ENCODE measurements at places on chromosomes 12 and 14. TPM values are rescaled to one million over a fixed set of nuclear protein-coding genes. Genes with fewer than 3 reads are reported as not detected.
A peak's percentile ranks its signal among the peaks of the same experiment; 100 is the strongest.

- DNase-seq, result no peak
These were observed 100.1 kb downstream of the HEATR5A start for GRCh38 chr14:31320216-31320615.

DNA sequence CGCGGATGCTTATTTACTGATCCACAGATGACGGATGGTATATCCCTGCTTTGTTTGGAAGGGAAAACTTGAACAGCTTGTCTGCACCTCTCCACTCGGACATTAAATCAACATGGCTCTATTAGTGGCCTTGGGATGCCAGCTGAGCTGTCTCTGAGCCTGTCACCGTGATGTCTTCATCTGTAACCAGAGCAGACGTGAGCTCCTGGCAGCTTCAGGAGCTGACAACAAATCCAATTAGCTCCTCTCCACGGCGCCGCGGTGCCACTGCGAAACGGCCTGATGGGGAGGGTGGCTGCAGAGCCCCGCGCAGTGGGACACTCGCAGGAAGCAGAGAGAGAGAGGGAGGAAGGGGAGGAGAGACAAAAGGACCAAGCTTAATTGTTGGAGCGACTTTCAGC lies 112.3 kb downstream of the PAPOLA start:
- peak; percentile 76 for DNase-seq

DNA sequence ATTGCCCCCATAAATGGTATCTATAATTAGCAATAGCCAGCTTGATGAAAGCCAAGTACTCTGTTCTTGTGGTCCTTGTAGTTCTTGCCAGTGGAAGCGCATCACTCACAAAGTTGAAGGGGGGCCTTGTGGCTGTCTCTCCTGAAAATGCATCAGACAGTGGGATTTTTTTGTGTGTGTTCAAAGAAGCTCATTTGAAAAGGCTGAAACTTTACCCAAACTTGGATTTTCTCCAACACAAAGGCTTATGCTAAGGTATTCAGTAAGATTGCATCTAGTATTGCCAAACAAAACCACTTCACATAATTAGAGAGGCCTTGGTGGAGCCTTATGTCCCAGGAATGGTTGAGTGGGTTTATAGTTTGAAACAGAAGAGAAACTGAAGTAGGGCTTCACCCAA lies 216.7 kb upstream of the TMTC1 start:
- peak; percentile 19 for DNase-seq

GRCh38 chr14:56650979-56651378 lies 71.4 kb downstream of the TMEM260 start:
- DNase-seq, result no peak

DNA sequence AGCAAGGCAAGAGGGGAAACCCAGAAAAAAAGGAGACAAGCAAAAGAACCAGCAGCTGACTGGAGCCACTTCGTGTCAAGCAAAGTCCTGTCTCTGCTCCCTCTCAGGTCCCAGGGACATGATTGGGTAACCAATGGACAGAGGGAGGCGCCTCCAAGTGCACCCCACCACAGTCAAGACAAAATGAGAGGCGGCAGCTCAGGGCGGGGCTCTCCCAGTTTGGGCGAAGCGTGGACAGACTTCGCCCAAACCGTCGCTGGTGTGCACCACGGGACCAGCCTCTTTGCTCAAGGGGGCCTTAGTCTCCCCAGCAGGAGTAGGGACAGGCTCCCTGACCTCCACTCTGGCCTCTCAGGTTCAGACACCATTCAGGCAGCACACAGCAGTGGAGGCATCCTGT lies 1.5 kb upstream of the BEGAIN start:
- no peak for DNase-seq

- no peak for DNase-seq
These were observed 6.2 kb upstream of the VDR start for GRCh38 chr12:47910981-47911380.

DNA sequence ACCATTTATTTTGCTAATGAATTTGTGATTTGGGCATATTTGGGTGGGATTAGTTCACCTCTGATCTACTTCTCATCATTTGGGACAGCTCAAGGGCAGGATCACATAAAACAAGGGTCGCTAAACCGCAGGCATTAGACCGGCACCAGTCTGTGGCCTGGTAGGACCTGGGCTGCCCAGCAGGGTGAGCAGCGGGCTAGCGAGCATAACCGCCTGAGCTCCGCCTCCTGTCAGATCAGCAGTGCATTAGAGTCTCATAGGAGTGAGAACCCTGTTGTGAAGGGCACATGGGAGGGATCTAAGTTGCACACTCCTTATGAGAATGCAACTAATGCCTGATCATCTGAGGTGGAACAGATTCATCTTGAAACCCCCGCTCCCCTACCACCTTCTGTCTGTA lies 785.3 kb downstream of the TRHDE start:
- no peak for DNase-seq

- DNase-seq, result no peak
These were observed 106.2 kb downstream of the IGF1 start for GRCh38 chr12:102374190-102374589.

- DNase-seq, result no peak
These were observed 174.4 kb downstream of the MON2 start for GRCh38 chr12:62640910-62641448.

DNA sequence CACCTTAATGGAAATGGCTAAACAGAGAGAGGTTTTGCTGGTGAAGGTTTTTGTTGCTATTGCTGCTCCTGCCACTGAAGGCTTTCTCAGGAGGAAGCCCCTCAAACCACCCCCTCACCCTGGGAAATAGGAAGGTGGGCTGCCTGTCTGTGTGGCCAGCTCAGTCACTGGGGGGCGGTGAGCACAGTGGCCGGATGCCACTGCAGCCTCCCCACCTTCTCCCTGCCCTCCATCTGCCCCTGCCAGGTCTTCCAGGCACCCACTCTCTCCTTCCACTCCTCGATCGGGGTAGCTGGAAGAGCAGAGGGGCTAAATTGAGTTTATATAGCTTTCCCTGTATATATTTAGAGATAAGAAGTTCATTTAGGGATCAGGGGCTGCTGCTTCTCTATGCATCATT lies 80.8 kb downstream of the PAPOLA start:
- no peak for DNase-seq

DNA sequence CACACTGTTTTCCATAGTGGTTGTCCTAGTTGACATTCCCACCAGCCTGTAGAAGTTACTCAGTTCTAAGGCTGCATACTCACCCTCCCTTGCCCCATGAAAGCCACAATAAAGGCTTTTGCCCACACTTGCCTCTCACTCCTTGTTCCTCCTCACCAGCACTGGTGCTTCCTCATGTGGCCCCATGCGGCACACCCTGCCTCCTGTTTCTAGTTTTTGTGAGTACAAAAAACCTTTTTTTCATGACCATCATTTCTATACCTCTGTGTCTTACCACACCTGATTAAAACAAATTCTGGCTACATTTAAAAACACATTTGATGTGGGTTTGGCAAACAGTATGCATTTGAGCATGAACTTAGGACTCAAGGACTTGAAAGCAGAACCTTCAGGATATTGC lies 40.7 kb upstream of the RIN3 start:
- DNase-seq, result no peak

DNA sequence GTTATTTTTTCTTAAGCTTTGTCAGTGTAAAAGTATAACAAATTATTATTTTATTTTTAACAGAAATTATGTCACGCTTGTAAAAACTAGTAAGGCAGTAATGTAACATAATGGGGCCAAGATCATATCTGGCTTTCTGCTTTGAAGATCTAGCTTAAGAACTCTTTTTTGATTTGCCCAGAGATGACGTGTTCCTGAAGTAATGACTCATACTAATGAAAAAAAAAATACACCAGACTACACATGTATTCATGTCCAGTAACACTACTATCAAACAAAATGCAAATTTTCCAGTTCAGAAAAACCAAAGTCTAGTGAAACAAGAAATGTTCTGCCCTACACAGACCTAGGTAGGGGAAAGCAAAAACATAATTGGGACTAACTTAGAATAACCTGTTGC lies 432.2 kb upstream of the ATXN7L3B start:
- no peak for DNase-seq

GRCh38 chr12:3990501-3991280 lies 117.5 kb upstream of the PARP11 start:
- DNase-seq, result no peak

- DNase-seq, result peak; percentile 97
These were observed at the start of gene UBC for GRCh38 chr12:124914392-124915238. UBC (minus strand) TSS chr12:124914650; CDS start chr12:124913771, 879 bp downstream.

DNA sequence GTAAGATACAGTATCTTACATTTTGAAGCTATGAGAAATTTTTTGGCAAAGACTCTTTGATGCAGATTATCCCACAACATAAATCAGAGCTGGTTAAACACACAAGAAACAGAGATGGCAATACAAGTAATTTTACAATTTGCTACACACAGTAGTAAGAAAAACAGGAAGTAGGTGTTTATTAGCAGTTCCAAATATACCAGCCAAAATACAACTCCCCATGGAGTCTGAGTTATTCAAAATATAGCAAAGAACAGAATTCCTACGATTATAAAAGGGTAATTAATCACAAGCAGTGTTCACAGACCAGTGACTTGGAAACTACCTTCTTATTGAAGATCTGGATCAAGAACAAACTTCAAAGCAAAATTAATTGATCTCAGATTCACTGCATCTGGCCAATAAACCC lies 83.9 kb downstream of the BMP4 start:
- DNase-seq, result peak; percentile 43

DNA sequence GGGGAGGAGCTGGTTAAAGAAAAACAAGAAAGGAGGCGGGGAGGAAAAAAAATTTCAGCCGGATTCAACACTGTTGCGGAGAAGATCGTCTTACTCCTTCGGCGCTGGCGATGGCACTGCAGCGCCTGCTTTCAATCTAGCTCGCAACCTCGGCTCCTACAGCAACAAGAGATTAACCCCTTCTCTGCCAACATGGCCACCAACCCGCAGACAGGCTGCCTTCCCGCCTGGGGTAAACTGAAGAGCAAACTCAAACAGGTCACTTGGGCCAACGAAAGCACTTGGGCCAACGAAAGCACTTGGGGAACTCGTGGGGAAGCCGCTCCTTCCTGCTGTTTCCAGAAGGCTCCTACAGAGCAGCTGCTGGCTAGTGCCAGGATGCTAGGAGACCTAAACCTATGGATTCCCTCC lies 73.7 kb downstream of the CIT start:
- DNase-seq, result peak; percentile 80

DNA sequence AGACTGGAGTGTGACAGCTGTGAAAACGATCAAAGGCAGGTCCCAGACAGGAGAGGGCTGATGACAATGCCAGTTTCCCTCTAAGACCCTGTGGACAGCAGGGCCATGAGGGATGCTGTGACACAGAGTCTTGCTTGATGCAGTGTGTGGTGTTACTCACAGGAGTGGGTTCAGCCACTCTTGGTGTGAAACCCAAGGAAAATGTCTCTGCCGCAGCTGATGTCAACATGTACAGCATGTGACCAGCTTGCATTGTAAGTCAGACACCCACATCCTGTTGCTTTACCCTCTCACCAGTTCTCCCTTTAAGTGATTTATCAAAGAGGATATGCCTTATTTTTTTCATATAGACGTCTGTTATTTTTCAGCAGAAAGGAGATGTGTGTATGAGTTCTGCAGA lies 268.6 kb downstream of the BTG1 start:
- DNase-seq, result no peak

DNA sequence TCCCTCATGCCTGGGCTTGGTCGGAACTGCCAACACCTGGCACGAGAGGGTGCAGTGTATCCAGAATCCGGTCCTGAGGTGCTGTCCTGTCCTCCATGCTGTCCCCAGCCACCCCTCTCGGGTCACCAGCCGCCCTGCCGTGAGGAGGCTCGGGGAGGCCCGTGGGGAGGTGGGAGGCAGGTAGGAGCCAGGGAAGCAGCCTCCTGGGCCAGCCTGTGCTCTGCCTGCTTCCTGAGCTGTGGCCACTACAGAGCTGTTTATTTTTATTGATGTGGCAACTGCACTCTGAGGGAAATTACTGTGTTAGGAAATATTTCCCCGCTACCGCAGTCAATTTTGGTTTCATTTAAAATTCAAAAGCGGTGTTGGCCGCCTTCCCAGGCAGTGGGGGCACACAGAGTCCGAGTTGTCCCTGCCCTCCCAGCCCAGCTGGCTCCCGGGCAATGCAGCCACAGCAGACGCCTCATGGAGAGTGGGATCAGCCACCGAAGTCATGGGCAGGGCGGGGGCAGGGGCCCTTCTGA lies 18.3 kb downstream of the NOC4L start:
- peak; percentile 56 for DNase-seq

- DNase-seq, result peak; percentile 81
These were observed 23.3 kb downstream of the DMAC2L start for GRCh38 chr14:50335389-50335788.

DNA sequence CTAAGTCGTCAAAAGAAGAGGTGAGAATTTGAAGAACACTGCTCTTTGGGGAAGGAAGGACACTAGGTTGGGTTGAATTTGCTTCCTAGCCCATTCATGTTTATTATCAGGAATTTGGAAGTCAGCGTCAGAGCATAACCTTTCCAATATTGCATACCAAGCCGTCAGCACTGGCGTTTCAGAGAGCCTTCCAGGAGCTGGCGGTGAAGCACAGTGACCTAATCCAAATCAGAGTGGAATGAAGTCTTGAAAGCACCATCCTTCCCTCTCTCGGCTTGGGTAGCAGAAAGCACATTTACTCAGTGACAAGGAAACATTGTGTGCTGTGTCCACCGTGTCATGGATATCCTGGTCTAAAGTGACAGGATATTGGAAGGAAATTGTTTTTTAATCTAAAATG lies 240.3 kb upstream of the PELI2 start:
- DNase-seq, result no peak

Gene CLEC7A
- 20.0 TPM for total RNA-seq

Gene PPP2R5E
- total RNA-seq, result 46.5 TPM

Gene RFX4
- total RNA-seq, result not detected

Gene KRT80
- total RNA-seq, result 12.3 TPM

Gene TAS2R10
- 0.82 TPM for total RNA-seq

Gene MYO1A
- 0.25 TPM for total RNA-seq

Gene SERPINA9
- total RNA-seq, result not detected

Gene ZNF664
- 104 TPM for total RNA-seq

Gene TGM1
- total RNA-seq, result 13.1 TPM

Gene KLRG1
- total RNA-seq, result 7.7 TPM

Gene CD163L1
- 7.0 TPM for total RNA-seq

Gene IAPP
- not detected for total RNA-seq

All from kidney (tissue), 22 donors.